Adrenal gland (tissue), 19 donors: ENCODE measurements at places on chromosomes 3 and 15. TPM values are rescaled to one million over a fixed set of nuclear protein-coding genes. Genes with fewer than 3 reads are reported as not detected.

Gene LEKR1
- total RNA-seq, result 0.28 TPM

Gene PRR23B
- total RNA-seq, result not detected

Gene CHRNA3
- total RNA-seq, result 3.2 TPM

Gene TM6SF1
- 5.4 TPM for total RNA-seq

Gene TRIM69
- 15.1 TPM for total RNA-seq

Gene CCRL2
- 2.5 TPM for total RNA-seq

Gene DISP2
- 1.2 TPM for total RNA-seq

Gene CLDN18
- not detected for total RNA-seq

Gene POTEB3
- total RNA-seq, result not detected

Gene THRB
- total RNA-seq, result 22.0 TPM

Gene PSTPIP1
- total RNA-seq, result 14.0 TPM

Gene SLC27A2
- 34.4 TPM for total RNA-seq

Gene CCDC80
- total RNA-seq, result 12.7 TPM

Gene ADCY5
- total RNA-seq, result 3.5 TPM

Gene CFAP91
- 8.5 TPM for total RNA-seq

Gene TRMT10C
- 21.0 TPM for total RNA-seq

Gene DLL4
- total RNA-seq, result 4.0 TPM

Gene DLEC1
- 1.0 TPM for total RNA-seq

Gene ARHGEF3
- total RNA-seq, result 95.7 TPM

Gene SHC4
- total RNA-seq, result 1.3 TPM

Gene SLC4A7
- 5.7 TPM for total RNA-seq

Gene UBAP1L
- total RNA-seq, result 2.2 TPM

Gene PEX5L
- not detected for total RNA-seq

Gene SCG3
- total RNA-seq, result 0.14 TPM

Gene CAMK2N2
- 6.9 TPM for total RNA-seq

Gene ECE2
- 9.3 TPM for total RNA-seq

Gene HESX1
- 1.7 TPM for total RNA-seq

Gene ZNF80
- not detected for total RNA-seq

Gene SEMA6D
- 0.30 TPM for total RNA-seq
